ENCODE measurements at places on chromosomes 12 and 14.

- no peak for DNase-seq
These were observed 707.5 kb upstream of the TMEM132C start for GRCh38 chr12:127559349-127560040.

- no peak for DNase-seq
These were observed 199.8 kb downstream of the TMX1 start for GRCh38 chr14:51439896-51440295.

GRCh38 chr14:102727336-102728095, 49.7 kb upstream of the TRAF3 start:
- no peak for DNase-seq

DNA sequence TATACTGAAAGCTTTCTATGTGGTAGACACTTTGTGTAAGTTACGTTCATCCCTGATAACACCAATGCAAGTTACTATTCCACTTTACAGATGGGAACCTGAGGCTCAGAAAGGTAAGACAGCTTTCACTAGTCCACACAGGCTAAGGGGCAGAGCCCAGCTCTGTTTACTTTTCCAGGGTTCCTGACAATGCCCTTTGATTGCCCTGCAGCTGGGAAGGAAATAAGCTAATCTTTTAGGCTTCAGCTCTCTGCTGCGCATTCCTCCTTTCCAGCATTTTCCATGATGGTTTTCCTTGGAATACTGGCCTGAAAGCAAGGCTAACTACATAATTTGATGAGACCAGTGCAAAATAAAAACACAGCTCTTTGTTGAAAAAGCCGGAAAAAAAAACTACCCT, 185.7 kb upstream of the BTG1 start:
- DNase-seq = no peak

GRCh38 chr12:30754383-30754749, 385 bp downstream of the CAPRIN2 start:
- no peak for DNase-seq

DNA sequence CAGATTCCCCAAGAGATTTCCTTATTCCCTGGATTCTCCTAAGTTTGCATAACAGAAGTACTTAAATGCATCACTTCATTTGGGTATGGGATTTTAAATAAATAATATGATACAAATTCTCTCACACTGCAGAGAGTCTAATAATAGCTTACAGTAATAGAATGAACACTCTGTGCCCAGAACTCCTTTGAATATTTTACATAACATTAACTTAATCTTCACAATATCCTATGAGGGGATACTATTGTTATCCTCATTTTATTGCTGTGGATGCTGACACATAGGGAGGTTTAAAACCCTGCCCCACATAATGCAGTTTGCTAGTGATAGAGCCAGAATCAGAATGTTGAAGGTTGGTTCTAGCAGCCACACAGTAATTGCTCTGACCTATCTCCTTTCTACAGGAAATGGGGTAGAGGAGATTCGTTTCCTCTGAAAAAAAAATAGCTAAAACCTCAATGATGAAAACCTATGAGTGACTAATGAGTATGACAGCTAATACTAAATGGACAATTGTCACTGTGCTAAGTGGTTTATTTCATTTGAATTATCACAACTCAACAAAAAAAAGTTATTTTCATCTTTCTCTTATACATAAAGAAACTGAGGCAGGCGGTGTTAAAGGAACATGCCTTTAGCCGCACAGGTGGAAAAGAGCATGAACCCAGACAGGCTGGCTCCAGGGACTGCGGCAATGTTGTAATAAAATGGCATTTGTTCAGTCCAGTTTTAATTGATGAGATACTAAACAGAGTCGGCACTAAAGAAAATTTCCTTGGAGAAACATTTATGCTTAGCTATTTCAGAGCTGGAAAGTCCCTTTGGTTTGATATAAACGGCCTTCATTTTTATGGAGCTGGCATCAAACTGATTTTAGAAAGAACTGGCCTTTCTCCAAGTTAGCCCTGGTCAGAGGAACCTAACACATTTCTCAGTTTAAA, 880.9 kb downstream of the NRXN3 start:
- DNase-seq = no peak

- DNase-seq = no peak
These were observed 48.8 kb upstream of the CORO1C start for GRCh38 chr12:108779998-108780688.

DNA sequence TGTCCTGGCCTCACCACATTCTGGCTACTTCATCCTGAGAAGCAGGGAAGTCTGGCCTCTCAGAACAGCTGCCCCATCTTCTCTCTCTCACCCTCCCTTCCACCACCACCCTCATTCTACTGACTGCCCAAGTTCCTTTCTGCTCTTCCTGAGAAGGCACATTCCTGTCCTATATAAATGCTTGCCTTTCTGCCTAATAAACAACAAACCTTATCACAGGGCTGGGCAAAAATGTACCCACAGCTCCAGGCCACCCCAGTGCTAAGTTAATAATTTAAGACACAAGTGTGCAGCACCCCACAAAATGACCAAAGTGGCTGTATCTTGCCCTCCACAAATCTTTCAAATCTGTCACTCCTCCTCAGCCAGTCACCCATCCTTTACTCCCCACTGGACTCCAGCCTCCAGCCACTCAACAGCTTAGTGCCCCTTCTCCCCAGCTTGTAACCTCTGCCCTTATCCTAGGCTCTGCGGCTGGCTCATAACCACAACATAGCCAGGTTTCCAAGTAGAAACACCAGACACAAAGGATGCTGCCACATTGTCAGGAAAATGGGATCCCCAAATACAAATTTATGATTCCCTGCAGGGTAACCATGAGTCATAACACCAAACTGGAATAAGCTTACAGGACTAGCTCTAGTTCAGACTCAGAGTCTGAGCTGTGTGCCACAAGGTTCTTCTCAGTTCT, 15.0 kb downstream of the OXA1L start:
- DNase-seq = no peak

DNA sequence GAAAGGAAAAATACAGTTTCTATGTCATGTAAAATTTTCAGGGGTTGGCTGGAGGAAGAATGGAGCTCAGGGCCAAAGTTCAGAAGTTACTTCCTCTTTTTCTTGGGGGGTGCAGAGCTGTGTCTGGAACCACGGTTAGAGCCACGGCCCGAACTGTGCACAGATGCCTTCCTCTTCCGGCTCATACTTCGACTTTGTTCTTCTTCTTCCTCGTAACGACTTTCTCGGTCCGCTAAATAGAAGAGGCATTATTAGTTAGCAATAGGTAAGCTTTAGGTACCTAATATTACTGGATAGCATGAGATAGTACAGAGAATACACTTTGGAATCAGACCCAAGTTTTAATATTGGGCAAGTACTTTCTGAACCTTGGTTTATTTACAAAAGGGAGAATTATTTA, 31.2 kb downstream of the SUPT16H start:
- DNase-seq = no peak

GRCh38 chr12:26874501-26875296, 41.7 kb upstream of the ITPR2 start:
- DNase-seq = no peak

GRCh38 chr14:104080376-104081260, 4.9 kb upstream of the ASPG start:
- no peak for DNase-seq

- DNase-seq = no peak
These were observed 5.9 kb upstream of the ANAPC5 start for GRCh38 chr12:121358073-121358472.

DNA sequence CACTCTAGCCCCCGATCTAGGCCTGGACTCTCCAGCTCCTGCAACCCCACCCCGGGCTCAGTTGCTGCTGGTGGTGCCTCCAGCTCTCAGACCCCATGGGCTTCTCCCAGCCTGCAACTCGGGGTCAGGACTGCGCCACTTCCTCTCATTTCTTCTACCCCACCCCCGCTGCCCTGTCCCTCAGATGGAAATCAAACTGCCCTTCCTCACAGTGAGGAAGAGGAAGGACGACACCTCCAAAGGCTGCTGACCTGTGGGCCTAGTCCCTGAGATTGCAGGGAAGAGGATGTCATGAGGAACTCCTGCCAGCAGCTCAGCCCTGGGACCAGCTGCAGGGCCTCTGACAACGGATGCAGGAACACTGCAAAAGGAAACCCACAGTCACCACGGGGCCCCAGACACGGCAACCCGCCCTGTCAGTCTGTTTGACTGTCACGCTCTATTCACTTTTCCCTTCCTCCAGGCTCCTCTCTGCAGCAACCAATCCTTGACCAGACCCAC, 29.3 kb upstream of the PNMA1 start:
- DNase-seq = peak; percentile 34

DNA sequence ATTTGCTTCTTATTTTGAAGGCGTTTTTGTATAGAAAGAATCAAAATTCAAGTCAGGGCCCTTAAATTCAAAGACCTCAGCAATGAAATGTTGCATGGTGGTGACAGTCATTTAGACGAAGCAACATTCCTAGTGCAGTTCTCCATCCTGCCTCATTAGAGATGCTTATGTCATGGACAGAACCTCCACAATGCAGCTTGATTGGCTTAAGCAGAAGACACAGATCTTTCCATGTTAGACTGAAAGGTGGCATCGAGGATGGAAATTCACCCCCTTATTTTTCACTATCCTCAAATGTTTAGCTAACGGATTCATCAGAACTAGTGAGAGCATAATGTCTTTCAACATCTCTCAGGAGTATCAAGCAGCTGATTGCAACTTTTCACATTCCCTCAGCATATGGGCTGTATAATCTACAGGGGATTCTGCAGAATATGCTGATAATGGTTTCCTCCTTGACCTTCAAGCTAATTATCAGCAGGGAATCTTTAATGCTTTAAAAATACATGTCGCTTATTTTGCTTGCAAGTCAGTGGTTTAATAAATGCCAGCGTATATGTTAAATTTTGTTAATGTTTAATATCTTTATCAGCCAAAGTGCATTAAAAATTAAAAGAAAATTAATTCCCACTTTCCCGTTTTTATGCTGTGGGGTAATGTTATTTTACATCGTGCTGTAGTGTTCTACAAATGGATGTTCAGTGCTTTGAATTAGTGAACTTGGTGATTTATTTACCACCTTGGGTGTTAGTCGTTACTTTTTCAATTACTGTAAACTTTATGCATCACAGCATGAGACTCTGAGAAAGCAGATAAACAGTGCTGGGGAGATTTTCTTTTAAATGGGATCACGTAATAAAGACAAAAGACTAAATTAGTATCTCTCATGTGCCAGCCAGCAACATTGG, 12.8 kb upstream of the NRDE2 start:
- DNase-seq = no peak

DNA sequence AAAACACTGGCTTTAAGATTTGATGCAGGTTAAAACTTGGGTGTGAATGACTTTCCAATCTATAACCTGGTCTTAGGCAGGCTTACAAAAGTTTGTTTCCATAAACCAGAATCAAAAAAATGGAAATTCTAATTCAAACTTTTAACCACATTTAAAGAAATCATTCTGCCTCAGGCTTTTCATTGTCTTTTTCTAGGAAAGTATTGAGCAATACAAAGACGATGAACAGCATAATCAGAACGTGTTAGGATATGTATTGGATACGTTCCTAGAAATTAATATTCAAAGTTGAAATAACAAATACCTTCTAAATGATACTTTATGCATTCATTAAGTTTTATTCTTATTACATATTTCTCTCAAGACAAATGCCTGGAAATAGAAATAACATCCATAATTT, 172.9 kb downstream of the CEP128 start:
- DNase-seq = no peak

GRCh38 chr12:98758331-98758730, 113.2 kb downstream of the APAF1 start:
- no peak for DNase-seq

DNA sequence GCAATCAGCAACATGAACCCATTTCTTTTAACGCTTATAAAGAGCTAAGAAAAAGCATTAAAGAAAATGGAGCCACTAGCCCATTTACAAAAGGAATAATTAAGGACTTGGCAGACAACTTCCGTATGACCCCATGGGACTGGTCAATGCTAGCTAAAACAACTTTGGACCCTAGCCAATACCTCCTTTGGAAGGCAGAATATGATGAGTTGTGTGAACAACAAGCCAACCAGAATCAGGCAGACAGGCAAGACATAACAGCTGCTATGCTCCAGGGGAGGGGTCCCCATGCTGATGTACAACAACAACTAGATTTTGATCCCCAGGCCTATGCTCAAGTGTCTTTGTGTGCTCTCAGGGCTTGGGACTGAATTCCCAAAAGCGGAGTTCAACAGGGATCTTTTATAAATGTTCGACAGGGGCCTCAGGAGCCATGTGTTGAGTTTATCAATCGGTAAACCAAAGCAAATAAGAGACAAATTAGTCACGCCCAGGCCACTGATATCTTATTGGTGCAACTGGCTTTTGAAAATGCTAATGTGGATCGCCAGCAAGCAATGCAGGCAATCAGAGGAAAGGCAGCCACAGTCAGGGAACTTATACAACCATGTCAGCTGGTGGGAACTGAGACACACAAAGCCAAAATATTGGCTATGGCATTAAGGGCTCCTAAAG, 254.4 kb upstream of the DIO2 start:
- DNase-seq = no peak

DNA sequence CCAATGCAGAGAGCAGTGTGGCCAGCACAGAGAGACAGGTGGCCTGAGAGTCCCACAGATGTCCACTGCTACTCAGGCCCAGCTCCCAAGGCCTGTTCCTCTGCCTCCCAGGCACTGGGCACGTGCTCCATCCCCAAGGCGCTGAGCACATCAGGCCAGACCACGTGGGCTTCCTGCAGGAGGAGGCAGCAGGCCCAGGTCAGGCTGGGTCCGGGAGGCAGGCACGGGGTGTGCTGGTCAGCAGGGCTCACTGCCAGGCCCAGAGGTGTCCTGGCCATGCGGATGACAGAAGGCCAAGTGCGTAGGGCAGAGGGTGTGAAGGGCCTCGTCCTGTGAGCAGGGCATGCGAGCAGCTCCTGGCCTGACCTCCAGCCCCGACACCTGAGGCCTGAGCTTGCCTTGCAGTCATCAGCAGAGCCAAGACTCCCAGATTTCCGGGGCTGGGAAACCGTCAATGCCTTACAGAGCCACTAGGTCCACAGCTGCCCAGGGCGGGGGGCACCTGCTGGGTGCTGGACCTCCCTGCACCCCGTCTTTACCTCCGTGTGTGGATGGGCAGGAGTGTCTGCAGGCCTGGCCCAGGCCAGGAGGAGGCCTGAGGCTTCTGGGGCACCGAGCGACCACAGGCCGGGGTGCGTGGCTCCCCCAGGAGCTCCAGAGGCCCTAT, 14.9 kb downstream of the TRMT61A start:
- DNase-seq = no peak

DNA sequence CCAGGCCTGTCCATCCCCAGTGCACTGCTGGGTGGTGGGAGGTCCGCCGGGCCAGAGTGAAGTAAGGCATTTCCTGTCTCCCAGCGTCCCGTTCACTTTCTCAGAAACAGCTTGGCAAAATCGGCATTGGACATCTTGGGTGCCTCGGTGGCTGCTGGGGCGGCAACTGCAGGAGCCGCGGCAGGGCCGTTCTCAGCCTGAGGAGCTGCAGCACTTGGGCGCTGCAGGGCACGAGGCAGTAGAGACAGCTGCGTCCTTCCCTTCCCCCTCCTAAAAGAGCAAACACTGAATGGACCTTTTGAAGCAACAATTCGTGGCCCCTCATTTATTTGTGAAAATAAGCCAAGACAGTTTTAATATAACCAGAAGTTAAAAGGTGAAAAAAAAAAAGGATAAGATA, 8.3 kb downstream of the FICD start:
- DNase-seq = no peak

DNA sequence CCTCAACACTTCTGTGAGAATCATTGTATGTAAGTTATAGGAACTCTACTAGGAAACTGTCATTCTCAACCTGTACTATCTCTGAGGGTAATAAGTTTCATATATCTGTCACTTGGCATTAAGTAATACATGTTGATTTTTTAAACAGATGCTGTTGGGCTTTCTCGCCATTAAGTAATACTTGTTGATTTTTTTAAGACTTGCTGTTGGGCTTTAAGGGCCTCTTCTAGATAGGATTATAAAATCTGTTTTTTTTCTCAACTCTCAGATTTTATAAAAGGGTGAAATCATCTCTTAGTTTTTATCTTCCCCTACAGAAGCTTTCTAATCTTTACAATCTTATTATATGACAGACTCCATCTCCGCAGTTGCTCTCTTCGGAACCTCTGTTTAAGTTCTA, 5.6 kb downstream of the WASHC4 start:
- no peak for DNase-seq

Data from activated T-helper 1 cell treated with anti-CD3 and anti-CD28 coated beads, Interleukin-2, amount 50 U/mL, for 16 hours (primary cell).